ENCODE measurements at places on chromosomes 12 and 14. TPM values are rescaled to one million over a fixed set of nuclear protein-coding genes. Genes with fewer than 3 reads are reported as not detected.

MUCL1 gene
- total RNA-seq = not detected

GRIP1 gene
- total RNA-seq = 20.1 TPM

POTEG gene
- not detected for total RNA-seq

MMP14 gene
- 109 TPM for total RNA-seq
